Fibroblast of lung (primary cell): ENCODE measurements at places on chromosomes 12 and 14. TPM values are rescaled to one million over a fixed set of nuclear protein-coding genes. Genes with fewer than 3 reads are reported as not detected.

Gene KRT72
- total RNA-seq: not detected in 2 replicates

Gene PYM1
- 28.5 and 38.6 TPM in 2 replicates for total RNA-seq

Gene IFNG-AS1
- not detected in 2 replicates for total RNA-seq

Gene WNT1
- total RNA-seq: not detected in 2 replicates
